Mammary epithelial cell (primary cell): ENCODE measurements at places on chromosomes 4 and X. TPM values are rescaled to one million over a fixed set of nuclear protein-coding genes. Genes with fewer than 3 reads are reported as not detected.

Gene TTC29
- polyA plus RNA-seq: not detected

Gene CLDN34
- 0.09 TPM for polyA plus RNA-seq

Gene NXF2
- not detected for polyA plus RNA-seq

Gene F9
- not detected for polyA plus RNA-seq

Gene VCX2
- polyA plus RNA-seq: not detected

Gene MAGEB2
- polyA plus RNA-seq: not detected

Gene IBSP
- polyA plus RNA-seq: not detected

Gene FAM47B
- polyA plus RNA-seq: not detected

Gene MAGEC1
- not detected for polyA plus RNA-seq

Gene PNMA6F
- not detected for polyA plus RNA-seq

Gene REELD1
- polyA plus RNA-seq: not detected

Gene RNF175
- 1.4 TPM for polyA plus RNA-seq

Gene UGT2B11
- not detected for polyA plus RNA-seq

Gene ETDA
- polyA plus RNA-seq: not detected
